ENCODE measurements at places on chromosomes 5 and 9.
A peak's percentile ranks its signal among the peaks of the same experiment; 100 is the strongest.

DNA sequence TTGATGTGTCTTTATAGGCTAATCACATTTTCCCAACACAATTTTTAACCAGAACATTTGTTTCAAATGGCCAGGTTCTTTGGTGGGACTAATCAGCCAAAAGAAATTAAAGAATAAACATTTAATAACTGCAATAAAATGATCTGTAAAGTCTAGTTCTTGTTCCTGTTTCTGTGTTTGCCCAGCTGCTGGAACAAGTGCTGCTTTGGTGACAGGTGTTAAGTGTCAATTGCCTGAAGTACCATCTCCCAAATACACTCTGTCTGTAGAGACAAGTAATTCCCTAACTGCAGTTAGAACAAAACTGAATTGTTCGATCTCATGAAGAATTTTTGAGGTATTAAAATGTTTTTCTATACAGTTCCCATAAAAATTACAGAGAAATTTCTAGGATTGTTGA lies 402.3 kb upstream of the CHD1 start:
- no peak for DNase-seq

- DNase-seq = no peak
Observed at GRCh38 chr5:139275956-139276355, 17.6 kb upstream of the MATR3 start.

DNA sequence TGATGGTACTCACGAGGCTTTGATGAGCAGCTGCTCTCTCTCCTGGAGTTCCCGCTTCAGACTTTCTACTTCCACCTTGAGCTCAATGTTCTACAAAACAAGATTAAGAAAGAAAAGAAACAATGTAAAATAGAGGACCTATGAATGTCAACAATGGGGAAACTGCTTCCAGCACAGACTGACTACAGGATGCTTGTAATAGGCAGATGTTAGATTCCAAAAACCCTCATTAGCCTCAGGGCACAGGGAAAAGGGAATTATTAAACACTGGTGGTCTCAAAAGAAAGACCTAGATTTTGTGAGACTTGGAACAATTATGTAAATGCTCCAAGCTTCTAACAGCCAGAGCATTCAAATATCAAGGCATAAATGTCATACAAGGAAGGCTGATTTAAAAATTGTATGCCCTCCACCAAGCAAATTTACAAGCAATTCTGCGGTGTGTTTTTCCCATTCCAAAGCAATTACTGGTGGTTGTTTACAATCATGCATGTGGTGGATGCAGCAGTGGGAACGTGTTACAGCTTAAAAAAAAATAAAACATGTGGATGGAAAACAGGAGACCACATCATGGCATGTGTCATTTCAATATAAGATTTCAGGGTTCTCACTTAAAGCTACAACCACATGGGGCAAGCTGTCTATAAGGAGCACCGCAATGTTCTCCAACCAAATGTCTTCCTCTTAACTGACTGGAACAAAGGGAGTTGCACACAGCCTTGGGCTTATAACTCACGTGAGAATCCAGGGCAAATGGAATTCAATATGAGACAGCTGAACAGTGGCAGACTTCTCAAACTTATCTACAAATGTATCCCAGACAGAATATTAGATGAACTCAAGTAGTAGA lies 34.0 kb downstream of the CDK5RAP2 start:
- no peak for DNase-seq

DNA sequence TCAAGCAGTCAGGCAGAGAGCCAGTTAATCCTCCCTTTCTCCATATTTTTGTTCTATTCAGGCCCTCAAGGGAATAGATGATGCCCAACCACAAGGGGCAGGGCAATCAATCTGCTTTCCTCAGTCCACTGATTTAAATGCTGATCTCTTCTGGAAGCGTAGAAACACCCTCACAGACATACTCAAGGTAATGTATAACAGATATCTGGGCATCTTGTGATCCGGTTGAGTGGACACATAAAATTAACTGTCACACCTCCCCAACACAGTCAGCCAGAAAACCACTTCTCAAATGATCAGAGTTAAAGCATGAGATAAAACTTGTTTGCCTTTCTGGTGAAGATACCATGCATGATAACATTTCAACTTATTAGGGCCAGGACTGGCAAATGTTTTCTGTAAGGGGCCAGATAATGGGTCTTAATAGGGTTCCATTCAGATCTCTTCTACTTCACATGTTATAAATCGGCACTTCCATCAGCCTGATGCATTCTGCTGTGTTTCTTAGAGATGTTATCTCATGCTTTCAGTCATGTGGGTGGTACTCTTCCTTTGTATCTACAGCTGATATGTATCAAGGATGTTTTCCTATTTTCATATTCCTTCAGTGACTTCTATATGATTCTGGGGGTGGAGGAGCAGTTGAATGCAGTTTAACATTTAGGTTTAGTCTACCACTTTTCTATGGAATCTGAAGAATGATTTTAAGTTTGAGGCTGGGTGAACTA lies 58.9 kb upstream of the CNTLN start:
- DNase-seq = no peak

GRCh38 chr5:167877114-167877722 lies 414.2 kb upstream of the WWC1 start:
- DNase-seq = no peak

DNA sequence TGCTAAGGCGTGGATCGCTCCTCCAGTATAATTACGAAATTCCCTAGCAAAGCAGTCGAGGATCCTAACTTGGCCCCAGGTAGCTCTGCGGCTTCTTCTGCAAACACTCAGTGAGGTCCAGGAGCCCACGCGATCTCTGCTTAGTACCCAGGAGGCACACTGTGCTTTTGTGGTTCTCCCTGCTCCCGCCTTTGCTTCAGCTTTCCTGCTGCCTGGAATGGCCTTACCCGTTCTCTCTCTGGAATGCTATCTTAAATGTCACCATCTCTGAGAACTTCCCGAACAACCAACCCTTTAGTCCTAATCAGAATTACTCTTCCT lies 639 bp downstream of the INVS start:
- DNase-seq = no peak

DNA sequence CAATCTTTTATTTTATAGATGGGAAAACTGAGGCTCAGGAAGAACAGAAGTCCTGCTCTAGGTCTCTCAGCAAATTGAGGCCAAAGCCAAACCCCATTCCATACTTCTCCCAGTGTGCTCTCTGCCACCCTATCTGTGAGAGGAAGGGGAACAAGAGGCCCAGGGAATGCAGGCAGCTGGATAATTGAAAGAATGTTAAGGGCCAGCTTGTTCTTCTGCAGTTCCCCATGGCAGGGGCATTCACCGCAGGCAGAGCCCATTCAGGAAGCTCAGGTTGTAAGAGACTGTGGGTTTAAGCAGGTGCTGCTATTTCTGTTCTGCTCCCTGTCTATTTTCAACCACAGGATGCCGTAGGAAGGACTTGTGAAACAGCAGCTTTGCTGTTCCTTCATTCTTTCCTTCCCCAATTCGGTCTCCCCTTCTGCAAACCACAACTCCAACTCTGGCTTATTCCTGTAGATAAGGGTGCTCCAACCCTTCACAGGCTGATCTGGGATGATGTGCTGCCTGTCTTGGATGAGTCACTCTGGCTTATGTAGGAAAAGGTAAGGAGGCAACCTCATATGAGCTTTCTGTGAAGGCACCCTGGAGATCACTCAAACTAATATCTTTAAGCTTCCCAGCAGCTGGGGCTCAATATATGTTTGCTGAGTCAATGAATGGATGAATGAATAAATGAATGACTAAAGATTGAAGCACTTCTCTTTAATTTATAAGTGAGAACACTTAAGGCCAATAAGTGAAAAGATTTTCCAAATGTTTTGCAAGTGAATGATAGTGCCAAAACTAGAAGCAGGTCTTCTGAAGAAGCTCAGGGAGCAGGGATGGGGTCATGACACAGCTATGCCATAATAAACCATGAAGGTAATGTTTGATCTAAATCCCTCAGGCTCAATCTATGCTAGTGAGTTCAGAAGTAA lies 377.6 kb downstream of the BRINP1 start:
- DNase-seq = no peak

GRCh38 chr5:54639621-54640020 lies 122.1 kb downstream of the SNX18 start:
- no peak for DNase-seq

DNA sequence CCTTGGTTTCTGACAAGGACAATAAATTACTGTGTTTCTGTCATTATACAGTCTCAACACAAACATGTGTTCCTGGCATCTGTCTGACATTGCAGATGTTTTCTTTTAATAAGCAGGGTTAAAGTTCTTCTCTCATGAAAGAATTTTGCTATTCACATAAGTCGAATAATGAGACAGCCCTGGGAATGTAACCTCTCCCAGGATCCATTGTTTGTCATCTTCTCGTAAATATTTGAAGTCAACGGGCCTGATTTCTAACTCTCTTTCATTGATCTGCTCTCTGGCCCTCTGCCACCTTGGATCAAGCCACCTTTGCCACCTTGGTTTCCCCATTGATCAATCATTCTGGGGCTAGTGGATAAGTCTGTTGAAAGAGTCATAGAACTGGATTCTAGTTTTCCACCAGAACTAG lies 12.9 kb upstream of the CAST start:
- no peak for DNase-seq

GRCh38 chr9:93965830-93966577 lies 10.8 kb upstream of the BARX1 start:
- no peak for DNase-seq

GRCh38 chr9:15248621-15249020 lies 58.4 kb downstream of the TTC39B start:
- no peak for DNase-seq

GRCh38 chr9:117704597-117704996 lies 394 bp downstream of the TLR4 start:
- DNase-seq = no peak

DNA sequence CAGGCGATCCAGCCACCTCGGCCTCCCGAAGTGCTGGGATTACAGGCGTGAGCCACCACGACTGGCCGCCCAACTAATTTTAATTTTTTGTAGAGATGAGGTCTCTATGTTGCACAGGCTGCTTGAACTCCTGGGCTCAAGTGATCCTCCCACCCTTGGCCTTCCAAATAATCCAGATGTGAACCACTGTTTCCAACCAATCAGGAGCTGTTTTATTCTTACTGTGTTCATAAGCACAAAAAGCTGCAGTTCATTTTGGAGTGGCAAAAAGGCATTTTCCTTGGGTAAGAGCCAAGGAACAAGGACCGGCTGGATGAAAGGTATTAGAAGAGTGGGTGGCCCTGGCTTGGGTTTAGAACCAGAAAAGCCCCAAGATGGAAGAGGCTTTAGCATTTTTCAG lies 5.2 kb upstream of the SLC27A4 start:
- DNase-seq = no peak

DNA sequence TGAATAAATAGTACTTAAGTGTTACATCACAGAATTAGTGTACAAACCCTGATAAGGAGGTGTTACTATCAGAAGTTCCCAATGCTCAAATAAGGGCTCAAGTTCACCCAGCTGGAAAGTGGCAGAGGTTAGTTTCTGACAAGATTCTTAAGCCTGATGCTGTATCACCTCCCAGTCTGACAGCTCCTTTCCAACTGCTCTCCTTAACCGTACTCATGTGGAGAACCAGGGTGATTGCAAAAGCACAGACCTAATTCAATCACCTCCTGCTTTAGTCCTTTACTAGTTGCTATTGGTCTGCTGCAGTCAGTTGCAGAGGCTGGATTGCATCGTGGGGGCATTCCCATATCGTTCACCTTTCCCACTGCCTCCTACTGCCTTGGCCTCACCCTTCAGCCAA lies 100.4 kb upstream of the ZNF618 start:
- DNase-seq = no peak

DNA sequence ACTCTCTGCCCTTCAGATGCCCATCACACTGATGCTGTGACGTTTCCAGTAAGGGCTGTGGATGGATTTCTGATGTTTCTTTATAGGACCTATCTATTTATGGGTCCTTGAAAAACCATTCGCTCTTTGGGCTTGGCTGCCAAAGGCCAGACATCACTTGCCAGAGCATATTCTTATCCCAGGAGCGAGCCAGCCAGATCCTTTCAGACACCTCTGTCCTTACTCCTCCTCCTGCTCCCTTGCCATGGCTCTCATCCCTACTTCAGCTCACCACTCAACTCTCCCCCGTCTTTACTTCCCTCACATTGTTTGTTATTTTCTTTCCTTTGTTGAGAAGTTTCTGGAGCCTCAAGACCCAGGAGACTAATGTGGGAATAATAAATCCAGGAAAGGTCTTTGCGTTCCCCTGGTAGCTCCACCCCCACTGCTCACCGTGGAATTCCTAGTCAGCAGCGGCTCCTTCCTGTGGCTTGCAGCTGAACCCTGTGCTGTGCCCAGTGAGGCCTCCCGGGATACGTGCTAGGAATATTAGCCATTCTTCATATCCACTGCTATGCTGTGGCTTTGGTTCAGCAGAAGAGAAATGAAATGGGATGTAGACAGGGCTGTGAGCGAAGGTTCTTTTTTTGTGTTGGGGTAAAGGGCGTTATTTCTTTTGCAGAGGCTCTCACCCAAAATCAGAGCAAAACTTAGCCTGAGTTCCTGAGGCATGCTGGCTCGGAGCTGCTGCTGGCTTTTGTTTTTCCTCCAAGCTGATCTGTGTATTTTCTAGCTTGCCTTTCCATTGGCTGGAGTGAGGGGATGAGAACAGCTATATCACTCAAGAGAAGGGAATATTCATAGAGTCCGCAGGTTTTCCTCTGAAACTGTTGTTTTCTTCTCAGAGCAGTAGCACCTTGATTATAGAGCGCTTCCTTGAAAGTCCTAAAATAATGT lies 171.1 kb downstream of the SAXO1 start:
- peak; percentile 68 for DNase-seq

DNA sequence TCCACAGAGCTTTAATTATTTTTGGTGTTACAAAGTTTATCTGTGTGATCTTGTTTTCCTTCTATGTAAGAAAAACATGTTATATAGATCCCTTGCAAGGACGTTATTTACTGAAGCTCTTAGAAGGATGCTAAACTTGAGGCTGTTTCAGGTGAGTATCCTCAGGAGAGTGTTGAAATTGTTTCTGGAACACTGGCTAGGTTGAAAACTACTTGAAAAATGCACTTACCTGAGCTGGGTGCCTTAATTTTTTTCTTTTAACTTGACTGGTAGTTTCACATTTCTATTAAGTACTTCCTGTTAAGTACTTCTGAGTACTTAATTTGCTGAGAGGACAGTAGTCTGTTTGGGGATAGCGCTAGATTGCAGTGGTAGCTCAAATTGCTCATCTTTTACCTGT lies 18.1 kb downstream of the GPBP1 start:
- DNase-seq = no peak

DNA sequence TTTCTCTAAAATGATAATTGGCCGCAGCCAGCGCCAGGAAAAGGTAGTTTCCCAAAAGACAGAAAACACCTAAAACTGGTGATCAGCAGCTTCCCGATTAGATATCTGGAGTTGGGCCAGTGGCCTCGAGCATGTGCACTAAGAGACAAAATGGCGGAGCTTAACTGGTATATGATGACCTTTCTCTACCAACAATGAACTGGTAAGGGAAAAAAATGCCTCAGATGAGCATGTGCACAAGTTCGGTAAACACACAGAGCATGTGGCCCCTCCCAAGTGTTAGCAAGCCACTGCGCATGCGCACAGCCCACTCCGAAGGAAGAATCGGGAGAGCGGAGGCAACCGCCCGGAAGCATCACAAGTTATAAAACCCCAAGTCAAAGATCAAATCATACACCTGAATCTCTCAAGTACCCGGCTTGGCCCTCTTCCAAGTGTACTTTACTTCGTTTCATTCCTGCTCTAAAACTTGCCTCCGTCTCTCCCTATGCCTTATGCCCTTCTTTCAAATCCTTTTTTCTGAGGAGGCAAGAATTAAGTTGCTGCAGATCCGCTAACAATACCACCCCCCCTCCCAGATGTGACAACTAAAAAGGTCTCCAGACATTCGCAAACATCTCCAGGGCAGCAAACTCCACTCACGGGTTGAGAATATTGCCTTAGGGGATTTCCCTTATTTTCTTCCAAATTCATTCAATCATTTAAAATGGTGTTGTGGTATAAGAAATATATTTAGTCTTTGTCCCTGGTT lies 15.0 kb upstream of the PTBP3 start:
- peak; percentile 69 for DNase-seq

All from astrocyte of the spinal cord (primary cell).